Stimulated activated CD8-positive, alpha-beta memory T cell treated with anti-CD3 and anti-CD28 coated beads, Interleukin-4, amount 100 ng/mL, for 24 hours (primary cell): ENCODE measurements at places on chromosomes 5 and 9.

GRCh38 chr5:123813937-123814624 lies 302.1 kb downstream of the CSNK1G3 start:
- no peak for DNase-seq

- DNase-seq, result peak; percentile 47
These were observed 20.8 kb upstream of the KIF2A start for GRCh38 chr5:62284946-62285891.

DNA sequence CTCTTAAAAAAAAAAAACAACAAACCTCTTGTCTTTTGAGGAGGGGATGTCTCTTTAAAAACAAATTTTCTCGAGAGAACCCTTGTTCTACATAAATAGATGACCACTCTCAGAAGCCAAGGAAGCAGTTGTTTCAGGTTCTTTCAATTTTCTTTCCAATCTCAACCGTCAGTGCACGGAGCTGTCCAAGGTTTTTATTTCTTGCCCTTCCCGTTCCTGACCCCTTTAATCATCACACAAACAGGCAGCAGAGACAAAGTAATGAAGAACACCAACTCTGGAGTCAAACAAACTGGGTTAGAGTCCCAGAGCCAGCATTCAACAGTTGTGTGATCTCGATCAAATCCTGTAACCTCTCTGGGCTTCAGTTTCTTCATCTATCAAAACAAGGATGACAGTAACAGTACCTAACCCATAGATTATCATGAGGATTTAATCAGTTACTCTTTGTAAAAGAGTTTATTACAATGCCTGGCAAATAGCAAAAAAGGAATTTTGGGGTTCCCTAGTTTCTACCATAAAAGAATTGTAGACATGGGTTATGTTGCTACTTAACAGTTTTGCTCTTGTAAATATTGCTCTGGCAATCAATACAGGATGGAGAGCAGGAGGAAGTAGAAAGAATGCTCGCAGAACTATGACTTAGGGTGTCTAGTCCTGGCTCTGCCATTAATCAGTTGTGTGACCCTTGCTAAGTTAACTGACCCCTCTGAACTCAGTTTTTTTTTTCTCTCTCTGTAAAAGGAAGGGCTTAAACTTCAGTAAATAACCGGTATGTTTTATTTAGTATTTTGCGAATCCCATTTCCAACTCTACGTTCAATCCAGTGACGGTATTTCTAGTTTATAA lies 1.0 kb upstream of the NIM1K start:
- DNase-seq, result no peak

DNA sequence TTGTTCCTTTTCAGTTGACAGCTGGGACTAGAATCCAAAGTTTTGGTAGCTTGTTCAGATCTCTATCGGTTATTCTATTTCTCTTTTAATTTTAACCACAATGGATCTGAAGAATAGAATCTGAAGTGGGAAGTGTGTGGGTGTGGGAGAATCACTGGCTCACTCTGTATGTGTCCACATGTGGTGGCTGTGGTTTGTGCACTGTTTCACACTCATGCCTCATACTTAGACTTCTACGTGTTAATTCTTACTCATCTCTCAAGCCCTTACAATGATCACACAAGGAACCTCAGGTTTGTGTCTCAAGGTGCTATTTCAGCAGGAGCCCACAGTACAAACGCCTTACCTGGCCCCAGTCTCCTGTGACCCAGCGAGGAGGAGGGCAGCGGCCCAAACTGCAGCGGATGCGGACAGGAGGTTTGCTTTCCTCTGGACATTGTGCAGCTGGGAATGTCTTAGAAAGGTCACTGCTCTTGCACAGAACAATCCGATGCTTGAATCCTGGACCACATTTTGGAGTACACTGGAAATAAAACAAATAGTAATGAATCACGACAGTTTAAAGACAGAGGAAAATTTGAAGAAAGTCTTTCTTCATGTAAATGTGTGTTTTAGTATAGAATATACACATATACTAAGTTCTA lies 309.1 kb downstream of the ADAMTS6 start:
- peak; percentile 28 for DNase-seq

DNA sequence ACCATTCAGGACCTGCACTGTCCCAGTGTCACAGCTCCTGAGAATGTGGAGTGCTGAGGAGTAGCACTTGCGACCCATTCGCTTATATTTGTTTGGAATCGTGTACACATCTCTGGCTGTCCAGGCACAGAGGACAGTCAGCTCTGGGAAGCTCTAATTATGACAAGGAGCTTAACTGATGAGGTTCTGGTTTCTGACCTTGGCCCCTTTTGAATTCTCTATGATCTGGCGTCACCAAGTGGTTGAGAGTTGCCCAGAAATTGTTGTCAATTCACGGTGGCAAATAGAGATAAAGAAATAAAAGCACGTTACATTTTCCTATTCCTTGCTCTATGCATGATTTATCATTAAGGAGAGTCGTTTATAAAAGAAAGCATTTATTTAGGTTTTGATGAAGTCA lies 34.9 kb upstream of the LECT2 start:
- DNase-seq, result no peak

DNA sequence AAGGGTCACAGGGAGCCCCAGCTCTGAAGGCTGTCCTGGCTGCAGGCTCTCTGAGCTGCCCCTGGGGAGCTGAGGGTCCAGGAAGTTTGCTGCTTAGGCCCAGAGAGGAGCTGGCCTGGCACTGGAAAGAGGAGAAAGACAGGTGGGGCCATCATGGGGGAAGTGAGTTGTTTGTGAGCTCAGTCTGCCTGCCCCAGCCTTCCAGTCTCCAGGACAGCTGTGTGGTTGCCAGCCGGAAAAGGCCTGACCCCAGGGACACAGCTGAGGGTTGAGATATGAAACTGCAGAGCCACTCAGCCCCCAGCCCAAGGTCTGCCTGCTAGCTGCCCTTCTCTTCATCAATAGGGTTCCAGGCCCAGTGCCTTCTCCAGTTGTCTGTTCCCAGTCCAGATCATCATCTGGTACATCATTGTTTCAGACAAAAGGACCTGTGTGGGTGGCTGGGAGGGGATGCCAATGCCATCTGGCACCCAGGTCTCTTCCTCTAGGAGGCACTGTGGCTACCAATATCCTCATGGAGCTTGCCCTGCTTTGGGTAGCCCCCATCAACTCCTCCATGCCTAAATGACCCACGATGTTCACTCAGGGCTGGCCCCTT lies 4.3 kb upstream of the DDX41 start:
- DNase-seq, result no peak

DNA sequence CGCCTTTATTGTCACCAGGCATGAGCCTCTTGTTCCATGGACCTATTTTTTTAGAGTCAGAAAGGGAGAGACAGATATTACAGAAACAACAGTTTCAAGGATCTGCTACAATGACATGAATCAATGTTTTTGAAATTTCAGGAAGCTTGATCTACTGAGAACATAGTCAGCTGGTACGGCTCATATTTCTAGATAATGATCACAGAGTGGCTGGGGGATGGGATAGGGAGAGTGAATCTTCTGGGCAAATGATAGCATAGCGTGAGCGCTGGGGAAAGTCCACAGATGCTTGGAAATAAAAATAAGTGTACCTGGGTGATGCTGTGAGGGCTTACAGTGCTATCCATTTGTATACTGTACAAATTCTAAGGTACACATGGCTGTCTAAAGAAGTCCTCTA lies 340.4 kb downstream of the EBF1 start:
- DNase-seq, result no peak

DNA sequence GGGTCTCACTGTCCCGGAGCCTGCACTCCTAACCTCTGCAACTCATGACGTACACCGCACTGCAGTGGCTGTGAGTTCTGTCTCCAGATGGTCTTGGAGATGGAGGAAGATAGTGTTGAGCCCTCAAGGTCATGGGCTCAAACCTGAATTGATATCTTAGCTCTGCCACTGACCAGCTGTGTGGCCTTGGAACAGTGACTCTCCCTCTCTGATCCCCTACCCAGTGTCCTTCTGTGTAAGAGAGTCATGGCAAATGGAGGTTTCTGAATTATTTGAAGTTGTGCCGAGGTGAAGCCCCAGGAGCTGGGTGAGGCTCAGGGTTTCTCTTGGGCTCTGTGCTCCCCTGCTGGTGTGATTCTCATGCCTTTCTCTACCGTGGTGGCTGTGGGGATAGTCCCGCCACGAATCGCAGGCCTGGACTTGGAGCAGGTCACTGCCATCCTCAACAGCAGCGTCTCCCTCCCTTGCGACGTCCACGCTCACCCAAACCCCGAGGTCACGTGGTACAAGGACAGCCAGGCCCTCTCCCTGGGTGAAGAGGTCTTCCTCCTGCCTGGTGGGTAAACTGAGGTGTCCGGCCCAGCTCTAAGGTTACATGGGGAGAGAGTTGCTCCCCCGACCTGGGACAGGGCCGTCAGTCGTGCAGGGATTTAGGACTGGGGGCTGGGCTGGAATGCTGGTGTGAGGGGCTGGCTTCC lies 60.6 kb upstream of the ASS1 start:
- no peak for DNase-seq

GRCh38 chr9:123033352-123033751 lies at the start of gene GPR21:
Gene GPR21, plus strand, starts transcription at chr9:123033667. Its CDS starts 900 bp downstream, at chr9:123034567.
- DNase-seq, result no peak

GRCh38 chr5:90294604-90295003 lies 115.0 kb downstream of the CETN3 start:
- DNase-seq, result no peak

GRCh38 chr9:70553707-70554673 lies 139.5 kb upstream of the KLF9 start:
- DNase-seq, result no peak

DNA sequence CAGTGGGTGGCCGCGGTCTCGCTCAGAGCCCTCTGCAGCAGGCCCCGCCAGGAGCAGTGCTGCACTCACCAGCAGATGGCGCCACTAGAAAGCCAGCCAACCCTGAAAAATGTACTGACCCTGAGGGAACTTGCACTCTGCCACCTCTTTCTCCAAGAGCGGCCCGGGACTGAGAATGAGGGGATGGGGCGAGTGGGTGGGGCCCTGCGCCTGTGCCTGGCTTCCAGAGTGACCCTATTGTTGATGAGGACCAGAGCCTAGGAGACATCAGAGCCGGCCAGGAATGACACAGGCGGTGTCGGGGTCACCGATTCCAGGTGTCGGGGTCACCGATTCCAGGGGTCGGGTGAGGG lies 2.9 kb upstream of the IL17B start:
- DNase-seq, result peak; percentile 58

DNA sequence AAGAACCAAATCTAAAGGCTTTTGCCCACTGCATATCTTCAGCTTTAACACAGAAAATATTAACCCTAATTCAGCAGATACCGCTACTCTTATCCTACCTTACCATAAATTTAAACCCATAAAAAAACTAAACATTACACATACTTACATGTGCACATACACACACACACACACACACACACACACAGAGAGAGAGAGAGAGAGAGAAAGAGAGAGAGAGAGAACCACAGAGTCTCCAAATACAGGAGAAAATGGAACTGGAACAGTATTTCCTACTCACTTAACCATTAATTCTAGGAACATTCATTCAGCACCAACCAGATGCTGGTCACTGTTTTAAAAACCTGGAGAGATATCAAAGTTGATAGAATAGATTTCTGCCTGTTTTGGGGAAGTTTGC lies 53.7 kb downstream of the EFNA5 start:
- DNase-seq, result no peak

- DNase-seq, result no peak
These were observed 81.0 kb downstream of the MRPL36 start for GRCh38 chr5:1718669-1719068.

GRCh38 chr9:110330484-110331105 lies 7.1 kb downstream of the TXNDC8 start:
- DNase-seq, result no peak

- DNase-seq, result no peak
These were observed 156.5 kb upstream of the PITX1 start for GRCh38 chr5:135190416-135191083.

DNA sequence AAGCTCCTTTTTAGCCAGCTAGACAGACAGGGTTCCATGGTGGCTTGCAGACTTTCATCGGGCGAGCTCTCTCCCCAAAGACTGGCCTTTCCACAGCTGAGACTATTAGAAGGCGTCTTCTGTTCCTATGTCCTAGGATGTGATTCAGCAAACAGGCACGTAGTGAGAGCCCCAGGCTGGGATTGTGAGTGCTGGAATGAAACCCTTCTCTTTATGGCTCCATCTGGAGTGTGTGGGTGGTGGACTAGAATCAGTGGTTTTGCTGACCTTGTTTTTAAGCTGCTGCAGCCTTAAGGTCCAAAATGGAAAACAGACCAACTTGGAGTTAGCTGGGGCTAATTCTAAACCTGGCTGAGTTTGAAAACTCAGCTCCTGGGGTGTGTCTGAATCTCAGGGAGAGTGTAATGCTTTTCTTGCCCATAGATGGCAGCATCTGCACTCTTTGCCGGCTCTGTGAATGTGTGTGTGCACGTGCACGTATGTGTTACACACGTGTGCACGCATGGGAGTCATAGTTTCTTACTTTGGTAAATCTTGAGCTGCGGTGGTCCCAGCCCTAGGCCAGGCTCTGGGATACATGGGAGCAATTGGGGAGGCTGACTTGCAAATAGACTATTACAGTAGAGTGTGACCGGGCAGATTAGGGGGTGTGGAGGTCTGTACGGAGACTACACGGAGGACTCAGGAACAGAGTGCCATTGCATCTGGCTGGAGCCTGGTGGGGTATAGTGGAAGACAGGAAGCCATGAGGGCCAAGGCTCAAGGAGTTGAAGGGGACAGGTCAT lies 10.7 kb downstream of the GSN start:
- no peak for DNase-seq

GRCh38 chr9:130106860-130107233 lies 53.1 kb downstream of the GPR107 start:
- no peak for DNase-seq

GRCh38 chr5:2134543-2135292 lies 252.0 kb upstream of the IRX4 start:
- DNase-seq, result no peak

GRCh38 chr5:134101686-134102439 lies 12.6 kb upstream of the TCF7 start:
- DNase-seq, result peak; percentile 66

DNA sequence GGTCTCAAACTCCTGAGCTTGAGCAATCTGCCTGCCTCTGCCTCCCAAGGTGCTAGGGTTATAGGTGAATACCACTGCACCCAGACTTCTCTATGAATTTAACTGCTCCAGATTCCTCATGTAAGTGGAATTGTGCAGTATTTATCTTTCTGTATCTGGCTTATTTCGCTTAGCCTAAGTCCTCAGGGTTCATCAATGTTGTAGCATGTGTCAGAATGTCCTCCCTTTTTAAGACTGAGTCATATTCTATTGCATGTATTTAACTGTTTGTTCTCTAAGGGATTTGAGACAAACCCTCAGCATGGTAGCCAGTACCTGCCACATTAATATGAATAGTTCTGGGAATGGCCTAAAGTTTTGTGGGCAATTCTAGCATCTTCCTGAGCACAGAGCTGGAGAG lies 53.9 kb upstream of the TUT7 start:
- no peak for DNase-seq

GRCh38 chr5:71974165-71974564 lies 133.1 kb upstream of the MAP1B start:
- DNase-seq, result no peak

DNA sequence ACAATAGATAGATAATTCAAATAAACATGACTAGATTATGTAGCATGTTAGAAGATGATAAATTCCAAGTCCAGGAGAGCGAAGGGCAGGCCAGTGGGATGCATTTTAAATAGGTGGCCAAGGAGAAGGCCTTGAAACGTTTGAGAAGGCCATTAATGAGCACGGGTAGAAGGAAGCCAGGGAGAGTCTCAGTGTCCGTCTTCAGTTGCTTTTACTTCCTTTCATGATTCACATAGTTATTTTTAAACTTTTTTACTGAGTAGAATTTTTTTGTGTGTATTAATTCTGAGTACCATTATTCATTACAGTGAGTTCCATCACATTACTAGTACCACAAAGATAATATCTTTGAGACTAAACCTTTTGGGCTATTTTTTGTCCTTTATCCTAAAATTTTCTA lies 259.2 kb downstream of the ARRDC3 start:
- DNase-seq, result no peak
